ENCODE measurements at places on chromosomes 1 and 21.

- no peak for DNase-seq
Measured at GRCh38 chr1:156760092-156760795, 7.1 kb upstream of the PRCC start.

- no peak for DNase-seq
Measured at GRCh38 chr1:98735756-98736155, 74.2 kb downstream of the SNX7 start.

DNA sequence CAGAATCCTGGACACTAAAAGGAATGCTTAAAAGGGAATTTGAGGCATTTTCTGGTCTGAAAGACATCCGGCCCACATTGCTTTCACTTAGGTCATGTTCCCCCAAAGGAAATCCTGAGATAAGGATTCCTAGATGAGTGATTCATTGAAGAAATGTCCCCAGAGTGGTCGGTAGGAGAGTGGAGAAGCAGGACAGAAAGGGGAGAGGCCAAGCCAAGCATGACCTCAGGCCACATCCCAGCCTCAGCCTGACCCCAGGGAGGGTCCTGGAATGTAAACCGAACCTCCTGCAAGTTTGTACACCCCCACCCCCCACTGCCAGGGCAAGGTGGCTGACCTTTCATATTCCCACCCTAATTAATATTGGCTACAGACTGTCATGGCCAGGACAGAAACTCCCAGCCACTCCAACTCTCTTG is 16.6 kb downstream of the HIVEP3 start:
- DNase-seq, result no peak

DNA sequence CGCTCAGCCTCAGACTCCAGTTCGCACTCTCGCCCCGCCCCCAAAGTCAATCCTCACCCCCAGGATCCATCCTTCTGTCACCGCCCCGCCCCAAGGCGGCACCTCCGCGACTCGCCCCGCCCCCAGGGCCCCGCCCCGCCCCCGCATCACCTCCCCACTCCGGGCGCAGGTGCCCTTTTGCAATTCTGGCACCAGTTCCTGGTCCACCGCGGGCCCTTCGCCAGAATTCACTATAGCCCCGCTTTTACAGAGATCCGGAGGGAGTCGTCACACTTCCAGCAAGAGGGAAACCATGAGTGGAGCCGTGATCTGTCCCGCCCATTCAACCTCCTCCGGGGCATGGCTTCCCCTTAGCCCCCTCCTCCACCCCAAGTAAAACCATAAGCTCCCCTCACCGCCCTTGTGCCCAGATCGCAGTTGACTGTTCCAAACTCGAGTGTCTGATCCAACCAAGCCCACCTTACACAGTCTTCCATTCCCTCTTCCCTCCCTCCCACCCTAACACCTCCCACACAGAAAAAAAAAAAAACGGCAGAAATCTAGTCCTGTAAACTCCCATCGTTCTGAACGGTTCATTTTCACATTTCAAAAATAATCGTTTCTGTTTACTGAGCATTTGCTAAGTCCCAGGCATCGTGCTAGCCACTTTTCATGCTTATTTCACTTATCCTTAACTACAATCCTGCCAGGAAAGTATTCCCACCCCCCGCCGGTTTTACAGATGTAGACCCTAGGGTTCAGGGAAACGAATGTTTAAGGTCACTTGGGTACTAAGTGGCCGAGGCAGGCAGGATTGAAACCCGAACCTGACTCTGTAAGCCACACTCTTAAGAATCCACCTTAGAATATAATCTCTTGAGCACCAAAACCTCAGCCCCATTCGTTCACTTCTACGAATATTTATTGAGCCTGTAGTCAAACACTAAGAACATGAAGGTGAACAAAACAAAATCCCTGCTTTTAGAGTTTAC is 1.3 kb upstream of the DNAJC16 start:
- peak; percentile 100 for DNase-seq

- no peak for DNase-seq
Measured at GRCh38 chr1:66526036-66526435, 7.9 kb upstream of the SGIP1 start.

- no peak for DNase-seq
Measured at GRCh38 chr1:116347696-116348095, 25.3 kb upstream of the ATP1A1 start.

DNA sequence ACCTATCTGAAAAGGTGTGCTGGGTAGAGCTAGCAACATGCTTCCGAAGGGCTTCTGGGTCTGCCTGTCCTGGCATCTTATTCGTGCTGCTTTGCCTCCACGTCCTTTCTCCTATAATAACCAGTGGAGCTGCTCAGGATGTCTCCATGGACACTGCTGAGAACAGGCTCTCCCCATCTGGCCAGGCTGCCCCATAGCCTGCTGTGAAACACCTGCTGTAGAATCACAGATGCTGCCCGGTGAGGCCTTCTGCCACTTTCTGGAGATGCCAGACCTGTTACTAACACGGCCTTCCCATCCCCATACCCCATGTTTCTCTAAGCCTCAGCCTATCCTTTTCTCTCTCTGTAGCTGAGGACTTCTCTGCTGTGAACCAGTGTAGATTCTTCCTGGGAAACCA is 120.5 kb downstream of the IER5 start:
- no peak for DNase-seq

DNA sequence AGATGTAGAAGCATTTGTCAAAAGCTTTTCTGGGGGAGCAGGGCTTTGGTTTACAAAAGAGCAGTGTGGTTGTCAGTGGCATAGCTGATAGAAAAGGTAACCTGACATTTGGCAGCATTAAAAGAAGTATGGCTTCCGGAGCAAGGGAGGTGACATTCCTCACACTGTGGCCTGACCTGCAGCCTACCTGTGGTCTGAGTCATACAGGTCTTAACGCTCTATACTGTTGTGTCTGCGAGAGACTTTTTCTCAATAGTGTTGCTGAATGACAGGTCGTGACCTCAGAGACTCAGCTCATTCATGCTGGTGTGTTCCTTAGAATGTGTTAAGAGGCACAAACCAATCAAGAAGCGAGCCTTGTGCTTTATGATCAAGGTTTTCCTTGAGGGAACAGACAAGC is 19.3 kb downstream of the PHGDH start:
- DNase-seq, result no peak

DNA sequence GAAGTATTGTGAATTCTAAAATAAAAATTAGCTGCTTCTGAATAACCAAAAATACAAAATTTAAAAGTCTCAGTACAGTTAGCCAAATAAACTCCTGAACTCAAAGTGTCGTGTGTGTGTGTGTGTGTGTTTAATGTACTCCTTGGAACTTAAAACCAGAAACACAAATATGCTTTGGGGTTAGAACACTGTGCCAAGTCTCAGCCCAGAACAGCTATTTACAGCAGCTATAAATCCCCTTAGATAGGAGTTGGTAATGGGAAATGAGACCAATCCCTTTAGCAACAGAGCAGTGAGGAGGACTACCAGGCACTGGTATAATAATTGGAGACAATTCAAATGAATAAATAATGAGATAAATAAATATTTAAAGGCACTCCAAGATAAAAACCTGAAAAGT is 83.1 kb downstream of the PATJ start:
- no peak for DNase-seq

DNA sequence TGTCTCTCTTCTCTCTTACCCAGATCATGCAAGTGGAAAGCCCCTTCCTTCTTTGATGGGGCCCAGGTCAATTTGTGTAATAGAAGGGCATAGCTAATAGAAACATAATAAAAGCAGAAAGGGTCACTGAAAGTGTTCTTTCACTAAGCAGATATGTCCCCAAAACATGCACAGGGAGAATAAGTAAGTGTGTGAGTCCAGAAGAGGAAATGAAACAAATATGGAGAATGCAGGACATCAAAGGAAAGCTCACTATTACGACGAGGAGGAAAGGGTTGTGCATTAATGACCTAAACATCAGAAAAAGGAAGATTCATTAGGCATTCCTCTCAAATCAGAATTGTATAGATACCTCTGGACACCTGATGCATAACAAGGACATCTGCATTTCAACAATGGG is 81.4 kb upstream of the SMYD2 start:
- DNase-seq, result no peak

DNA sequence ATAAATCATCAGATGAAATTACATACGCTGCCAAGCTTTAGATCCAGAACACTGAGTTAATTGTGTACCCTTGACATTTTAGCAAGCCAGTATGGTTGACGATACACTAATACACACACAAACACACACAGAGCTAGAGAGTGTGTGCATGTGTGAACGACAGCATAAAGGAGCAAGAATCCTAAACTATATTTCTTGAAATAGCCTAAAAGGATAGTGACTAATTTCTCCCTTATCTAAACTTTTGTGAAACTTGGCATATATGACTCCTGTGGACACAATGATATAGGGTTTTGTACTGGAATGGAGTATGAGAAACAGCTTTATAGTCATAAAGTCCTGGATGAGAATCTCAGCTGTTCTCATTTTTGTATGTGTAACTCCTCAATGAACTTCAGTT is 65.1 kb upstream of the DMRTA2 start:
- DNase-seq, result no peak

- DNase-seq, result no peak
Measured at GRCh38 chr1:16112596-16113555, 39.4 kb upstream of the FAM131C start.

- DNase-seq, result no peak
Measured at GRCh38 chr1:53617382-53617781, 121.6 kb downstream of the GLIS1 start.

- DNase-seq, result no peak
Measured at GRCh38 chr1:162680419-162681121, 48.3 kb downstream of the DDR2 start.
